Activated effector memory CD4-positive, alpha-beta T cell treated with anti-CD3 and anti-CD28 coated beads, Interleukin-2, amount 50 U/mL, for 16 hours (primary cell): ENCODE measurements at places on chromosomes 1 and 21.

DNA sequence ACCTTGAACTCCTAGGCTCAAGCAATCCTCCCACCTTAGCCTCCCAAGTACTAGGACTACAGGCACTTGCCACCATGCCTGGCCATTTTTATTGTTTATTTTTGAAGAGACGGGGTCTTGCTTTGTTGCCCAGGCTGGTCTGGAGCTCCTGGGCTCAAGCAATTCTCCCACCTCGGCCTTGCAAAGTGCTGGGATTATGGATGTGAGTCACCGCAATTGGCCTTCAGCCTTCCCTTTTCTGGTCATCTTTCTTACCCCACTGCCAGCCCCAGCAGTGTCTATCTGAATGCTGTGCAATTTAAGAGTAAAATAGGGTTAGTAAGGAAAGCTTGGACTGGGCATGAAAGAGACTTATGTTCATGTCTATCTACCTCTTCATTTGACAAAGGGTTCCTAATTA is 6.1 kb upstream of the KLF17 start:
- DNase-seq = no peak

- no peak for DNase-seq
These were observed 20.9 kb upstream of the HSPA13 start for GRCh38 chr21:14403681-14404318.

DNA sequence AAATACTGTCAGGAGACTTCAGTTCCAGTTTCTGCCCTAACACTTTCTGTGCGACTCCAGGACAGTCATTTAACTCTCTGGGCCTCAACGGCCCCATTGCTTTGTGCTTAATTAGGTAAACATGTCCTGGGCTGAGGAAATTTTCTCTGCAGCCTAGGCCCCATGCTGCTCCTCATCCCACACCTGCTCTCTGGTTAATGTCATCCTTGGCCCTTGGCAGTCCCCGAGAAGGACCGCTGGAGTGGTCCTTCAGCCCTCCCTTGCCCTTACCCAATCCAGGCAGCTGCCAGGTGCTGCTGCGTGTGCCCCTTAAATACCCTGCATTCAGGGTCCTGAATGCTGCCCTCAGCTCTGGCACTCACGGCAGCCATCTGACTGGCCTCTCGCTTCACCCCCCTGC is 18.7 kb downstream of the UBL4B start:
- peak; percentile 24 for DNase-seq

- no peak for DNase-seq
These were observed 23.7 kb upstream of the PLCH2 start for GRCh38 chr1:2452201-2452931.

GRCh38 chr1:911875-912739 is 11.6 kb upstream of the SAMD11 start:
- peak; percentile 42 for DNase-seq

- DNase-seq = no peak
These were observed 14.7 kb downstream of the CASQ2 start for GRCh38 chr1:115753830-115754229.

- DNase-seq = no peak
These were observed 2.0 kb downstream of the LRRC7 start for GRCh38 chr1:69569576-69570328.

DNA sequence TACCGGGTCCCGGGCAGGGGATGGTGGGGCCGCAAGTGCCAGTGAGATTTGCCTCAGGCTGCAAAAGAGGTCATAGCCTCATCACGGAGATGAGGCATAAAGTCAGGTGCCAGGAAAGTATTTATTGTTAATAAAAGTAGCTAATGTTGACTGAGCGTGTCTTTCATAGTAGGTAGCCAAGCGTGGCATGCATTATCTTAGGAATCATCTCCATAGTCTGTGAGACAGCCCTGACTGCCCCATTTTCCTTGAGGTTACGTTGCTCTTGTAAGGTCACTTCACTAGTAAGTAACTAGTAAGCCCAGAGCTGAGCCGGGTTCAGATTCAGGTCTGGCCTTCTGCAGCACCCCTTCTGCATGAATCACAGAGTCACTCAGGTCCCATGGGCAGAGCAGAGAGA is 174.2 kb downstream of the CAMTA1 start:
- DNase-seq = no peak

GRCh38 chr1:164712131-164713036 is 153.4 kb downstream of the PBX1 start:
- DNase-seq = no peak

- peak; percentile 68 for DNase-seq
These were observed 36.0 kb upstream of the DISC1 start for GRCh38 chr1:231590453-231591198.

DNA sequence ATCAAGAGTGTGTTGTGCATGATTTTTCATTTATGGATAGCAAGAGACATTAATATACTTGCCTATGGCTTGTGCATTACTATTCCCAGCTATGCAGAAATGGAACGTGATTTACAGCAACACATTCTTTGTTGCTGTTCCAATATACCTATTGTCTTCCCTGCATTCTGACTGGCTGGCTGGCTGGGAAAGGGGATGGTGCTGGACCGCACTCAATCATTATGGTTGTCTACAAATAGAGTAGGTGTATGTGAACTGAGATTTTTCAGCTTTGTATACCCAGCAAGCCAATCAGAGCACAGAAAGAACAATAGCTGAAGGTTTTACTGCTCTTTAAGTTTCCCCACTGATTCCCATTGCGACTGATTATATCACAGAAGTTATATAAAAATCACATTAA is 167.5 kb downstream of the ATG4C start:
- no peak for DNase-seq

DNA sequence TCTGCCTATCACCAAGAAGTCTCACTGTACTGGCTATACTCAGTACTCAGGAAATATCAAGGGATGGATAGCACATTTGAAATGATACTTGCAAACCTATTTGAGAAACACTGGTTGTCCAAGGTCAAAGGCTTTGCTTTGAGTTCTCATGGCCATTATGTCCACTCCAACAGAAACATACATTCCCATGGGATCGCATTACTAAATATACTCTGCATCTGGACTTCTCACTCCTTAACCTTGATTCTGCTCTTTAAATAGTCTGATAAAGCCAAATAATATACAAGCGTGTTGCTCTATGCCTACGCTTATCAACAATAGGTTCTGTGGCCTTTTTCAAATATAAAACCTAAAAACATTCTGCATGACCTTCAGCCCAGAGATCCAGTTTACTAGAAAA is 1054.8 kb downstream of the MRPL39 start:
- no peak for DNase-seq

DNA sequence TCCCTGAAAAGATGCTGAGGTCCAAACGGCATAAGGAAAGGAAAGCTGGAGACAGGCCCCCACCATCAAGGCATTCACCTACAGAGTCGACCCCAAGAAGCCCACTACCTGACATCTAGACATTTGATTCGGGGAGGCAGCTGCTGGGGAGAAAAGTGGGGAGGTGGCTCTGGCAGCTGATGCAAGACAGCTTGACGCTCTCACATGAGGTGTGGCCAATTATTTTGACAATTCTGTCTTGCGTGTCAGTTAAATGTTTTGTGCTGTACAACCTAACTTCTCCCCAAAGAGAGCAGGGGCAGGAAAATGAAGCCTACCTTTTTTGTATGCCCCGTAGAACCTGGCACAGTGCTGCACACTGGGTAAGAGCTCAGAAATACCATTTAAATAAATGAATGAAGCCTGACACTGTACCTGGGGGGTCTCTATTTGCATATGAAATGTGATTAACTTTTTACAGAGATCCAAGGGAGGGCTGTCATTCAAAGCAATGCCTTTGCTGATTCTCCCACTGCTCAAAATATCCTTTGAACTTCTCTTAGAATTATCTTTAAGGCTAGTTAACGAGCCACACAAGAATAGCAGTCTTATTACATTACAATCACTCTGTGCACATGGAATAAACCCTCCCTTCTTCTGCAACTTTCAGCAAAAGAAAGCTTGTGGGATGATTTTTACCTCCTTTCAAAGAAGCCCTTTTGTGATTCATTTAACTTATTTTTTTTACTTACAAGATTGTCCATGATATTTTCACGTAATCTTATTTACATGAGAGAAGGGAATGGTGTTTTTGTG is 163.2 kb downstream of the TNR start:
- DNase-seq = no peak

- DNase-seq = no peak
These were observed 83.9 kb upstream of the ZNF648 start for GRCh38 chr1:182145441-182145840.

DNA sequence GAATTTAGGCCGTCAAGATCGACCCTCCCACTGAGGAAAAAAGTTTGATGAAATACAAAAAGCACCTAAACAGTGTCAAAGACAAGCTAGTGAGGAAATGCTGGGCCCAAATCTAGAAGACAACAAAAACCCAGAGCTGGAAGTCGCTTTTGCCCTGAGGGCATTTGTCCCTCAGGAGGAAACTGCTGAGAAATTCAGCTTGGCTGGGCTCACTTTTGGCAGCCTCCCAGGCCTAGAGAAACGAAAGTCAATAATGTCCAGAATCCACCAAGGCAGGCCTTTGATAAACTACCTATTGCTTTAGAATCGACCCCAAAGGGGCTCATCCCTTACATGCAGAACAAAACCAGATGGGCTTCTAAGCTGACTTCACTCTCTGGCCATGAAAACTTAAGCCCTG is 38.9 kb downstream of the SYT2 start:
- DNase-seq = no peak

GRCh38 chr1:64878931-64879611 is 87.3 kb downstream of the JAK1 start:
- no peak for DNase-seq

DNA sequence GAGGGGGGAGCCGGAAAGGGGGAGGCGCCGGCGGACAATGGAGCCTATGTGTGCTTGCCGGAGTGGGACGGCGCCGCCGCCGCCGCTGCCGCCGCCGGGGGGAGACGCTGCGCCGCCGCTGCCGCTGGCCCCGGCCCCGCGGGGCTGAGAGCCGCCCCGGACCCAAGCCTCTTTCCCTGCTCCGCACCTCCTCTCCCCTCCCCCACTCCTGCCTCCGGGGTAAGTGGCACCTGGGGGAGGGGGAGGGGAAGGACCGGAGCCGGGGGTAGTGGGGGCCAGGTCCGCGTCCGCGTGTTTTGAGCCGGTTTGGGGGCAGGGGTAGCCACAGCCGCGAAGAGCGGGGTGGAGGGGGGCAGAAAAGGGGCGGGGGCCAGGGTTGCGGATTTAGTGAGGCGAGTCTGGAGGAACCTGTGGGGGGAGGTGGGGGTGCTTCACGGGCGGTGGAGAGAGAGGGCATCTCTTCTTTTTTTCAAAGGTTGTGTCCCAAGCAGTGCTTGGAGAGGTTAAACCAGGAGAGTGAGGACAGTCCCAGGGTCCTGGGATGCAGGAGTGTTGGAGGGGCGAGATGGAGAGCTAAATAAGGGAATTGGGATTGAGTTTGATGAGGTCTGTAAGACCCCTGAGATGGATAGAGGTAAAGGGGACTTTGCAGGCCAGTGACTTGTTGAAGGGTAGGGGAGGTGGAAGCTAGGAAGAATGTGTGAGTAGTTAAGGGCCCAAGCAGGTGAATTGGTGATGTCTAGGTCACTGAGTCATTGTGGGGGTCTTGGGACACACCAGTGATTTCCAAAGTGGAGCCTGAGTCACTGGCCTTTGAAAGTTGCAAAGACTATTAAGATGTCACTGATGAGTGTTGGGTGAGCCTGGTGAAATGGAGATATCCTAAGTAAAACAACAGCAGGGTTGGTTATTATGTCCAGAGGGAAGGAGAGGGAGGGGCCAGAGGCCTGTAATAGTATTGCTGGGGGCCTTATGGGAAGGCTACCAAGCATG is 59.1 kb downstream of the BCL9 start:
- DNase-seq = no peak

DNA sequence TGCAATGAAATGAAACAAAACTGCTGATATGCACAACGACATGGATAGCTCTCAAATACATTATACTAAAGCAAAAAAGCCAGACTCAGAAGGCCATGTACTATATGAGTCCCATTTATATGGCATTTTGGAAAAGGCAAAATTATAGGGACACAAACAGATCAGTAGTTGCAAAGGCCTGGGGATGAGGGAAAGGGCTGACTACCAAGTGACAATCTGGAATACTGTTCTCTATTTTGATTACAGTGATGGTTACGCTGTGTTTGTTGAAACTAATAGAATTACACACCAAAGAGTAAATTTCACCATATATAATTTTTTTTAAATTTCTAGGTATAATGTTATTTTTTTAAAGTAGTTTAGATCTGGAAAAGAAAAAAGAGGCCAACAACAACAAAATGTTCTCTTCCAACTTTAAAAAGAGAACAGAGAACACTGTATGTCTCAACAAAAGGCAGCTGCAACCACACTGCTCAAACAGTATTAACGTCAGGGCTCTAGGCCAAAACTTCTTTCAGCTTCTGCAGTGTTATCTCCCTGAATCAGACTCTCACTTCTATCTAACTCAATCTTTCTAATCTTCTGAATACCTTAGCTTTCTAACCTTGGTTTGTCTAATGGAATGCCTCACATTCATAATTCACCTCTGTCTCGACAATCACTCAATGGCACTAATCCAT is 75.8 kb downstream of the FOXJ3 start:
- no peak for DNase-seq

- peak; percentile 10 for DNase-seq
These were observed 52.1 kb upstream of the LGALS8 start for GRCh38 chr1:236471653-236472052.

GRCh38 chr1:42014823-42015222 is 96.1 kb upstream of the HIVEP3 start:
- DNase-seq = no peak

DNA sequence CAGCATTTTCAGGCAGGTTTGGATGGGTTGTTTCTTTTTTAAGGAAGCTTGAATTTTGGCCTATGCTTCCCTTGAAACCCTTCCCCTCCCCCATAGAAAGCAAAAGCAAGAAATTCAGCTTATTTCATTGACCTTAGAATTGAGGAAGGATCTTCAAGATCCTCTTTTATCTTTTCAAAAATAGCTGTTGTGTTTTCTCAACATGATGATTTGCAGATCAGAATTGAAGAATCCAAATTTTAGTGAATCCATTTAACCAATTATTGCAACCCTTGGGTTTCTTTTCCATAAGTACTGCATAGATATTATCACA is 73.7 kb downstream of the LRRC8C start:
- DNase-seq = no peak

GRCh38 chr21:27647401-27647800 is 680.5 kb upstream of the ADAMTS5 start:
- DNase-seq = no peak

DNA sequence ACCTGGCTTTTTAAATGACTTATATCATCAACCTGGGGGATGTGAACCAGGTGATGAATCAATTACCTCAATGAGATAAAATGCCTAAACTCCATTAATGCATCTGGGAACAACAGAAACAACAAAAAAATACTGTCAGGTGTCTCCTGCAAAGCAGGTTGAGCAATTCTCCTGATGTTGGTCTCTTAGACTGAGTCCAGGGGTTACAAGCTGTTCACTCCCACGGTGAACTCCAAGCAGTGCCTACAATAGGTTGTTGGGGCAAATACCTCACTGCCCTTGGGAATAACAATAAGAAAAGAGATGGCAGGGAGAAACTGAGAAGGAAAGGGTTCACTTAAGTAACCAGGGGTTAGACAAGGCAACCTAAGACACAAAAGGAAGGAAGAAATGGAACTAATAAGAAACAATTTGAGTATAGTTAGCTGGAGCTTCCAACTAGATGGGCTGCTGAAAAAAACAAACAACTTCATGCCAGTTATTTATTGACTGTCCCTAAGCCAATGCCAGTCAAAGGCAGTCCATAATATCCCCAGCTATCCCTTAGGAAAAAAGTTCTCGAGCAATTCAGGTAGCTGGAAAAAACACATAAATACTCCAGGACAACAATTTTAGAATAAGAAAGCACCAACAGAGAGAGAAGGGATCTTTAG is 97.6 kb upstream of the MAGI3 start:
- DNase-seq = no peak
